ENCODE measurements at places on chromosomes 6 and 20. TPM values are rescaled to one million over a fixed set of nuclear protein-coding genes. Genes with fewer than 3 reads are reported as not detected.

ZNF165 gene
- total RNA-seq, result 4.9 TPM

TGM3 gene
- total RNA-seq, result not detected

SSTR4 gene
- total RNA-seq, result not detected

TEAD3 gene
- total RNA-seq, result not detected

Measured in CD8-positive, alpha-beta T cell (primary cell).